ENCODE measurements at places on chromosomes 5 and 9.

DNA sequence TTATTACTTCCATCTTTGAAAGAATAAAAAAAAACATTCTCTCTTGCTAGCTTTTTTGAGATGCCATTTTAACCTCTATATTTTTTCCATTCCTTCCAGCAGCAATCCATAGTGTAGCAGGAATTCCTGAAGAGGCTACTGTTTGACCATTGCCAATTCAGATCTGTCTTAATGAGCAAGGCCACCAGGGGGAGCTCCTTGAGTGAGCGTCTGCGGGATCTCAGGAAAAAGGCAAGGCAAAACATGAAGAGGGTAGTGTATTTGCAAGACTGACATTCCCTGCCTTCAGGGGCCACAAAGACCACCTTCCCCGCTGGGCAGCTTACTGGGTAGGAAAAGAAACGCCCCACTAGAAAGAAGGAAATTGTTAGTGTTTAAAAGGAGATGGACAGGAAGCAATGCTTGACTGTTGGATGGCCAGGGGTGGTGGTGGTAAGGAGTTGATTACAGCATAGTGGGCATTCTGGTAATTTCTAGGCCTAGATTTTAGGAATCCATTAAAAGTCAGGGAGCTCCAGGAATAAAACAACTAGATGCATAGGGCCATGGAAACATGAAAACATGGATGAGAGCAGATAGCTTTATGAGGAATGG is 206.6 kb upstream of the HAPLN1 start:
- peak; percentile 17 for DNase-seq

DNA sequence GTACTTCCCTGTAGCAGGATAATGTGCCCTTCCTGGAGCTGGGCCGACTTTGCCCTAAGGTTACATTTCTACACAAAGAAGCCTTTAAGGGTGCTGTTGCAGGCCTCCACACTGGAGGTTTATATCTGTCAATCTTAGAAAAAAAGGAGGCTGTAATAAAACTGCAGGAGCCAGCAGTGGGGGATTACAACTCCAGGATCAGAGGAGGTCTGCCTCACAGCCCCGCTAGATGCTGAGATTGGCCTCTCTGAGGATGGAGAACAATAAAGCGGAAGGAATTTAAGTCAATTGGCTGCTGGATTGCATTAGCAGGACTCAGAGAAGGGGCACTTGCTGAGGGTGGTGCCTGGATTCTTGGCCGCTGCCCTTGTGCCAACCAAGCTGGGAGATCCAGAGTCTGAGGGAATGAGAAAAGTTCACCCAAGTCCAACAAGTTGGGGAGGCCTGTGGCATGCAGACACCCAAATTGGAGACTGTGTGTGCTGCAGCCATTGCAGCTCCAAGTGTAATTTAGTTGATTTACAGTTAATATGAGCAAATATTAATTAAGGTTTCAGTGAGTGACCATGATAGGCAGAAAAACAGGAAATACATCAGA is 99.0 kb upstream of the SSBP2 start:
- DNase-seq: no peak

GRCh38 chr5:147169901-147170300 is 64.9 kb upstream of the STK32A start:
- no peak for DNase-seq

- no peak for DNase-seq
Measured at GRCh38 chr5:6792376-6792775, 79.1 kb downstream of the TENT4A start.

DNA sequence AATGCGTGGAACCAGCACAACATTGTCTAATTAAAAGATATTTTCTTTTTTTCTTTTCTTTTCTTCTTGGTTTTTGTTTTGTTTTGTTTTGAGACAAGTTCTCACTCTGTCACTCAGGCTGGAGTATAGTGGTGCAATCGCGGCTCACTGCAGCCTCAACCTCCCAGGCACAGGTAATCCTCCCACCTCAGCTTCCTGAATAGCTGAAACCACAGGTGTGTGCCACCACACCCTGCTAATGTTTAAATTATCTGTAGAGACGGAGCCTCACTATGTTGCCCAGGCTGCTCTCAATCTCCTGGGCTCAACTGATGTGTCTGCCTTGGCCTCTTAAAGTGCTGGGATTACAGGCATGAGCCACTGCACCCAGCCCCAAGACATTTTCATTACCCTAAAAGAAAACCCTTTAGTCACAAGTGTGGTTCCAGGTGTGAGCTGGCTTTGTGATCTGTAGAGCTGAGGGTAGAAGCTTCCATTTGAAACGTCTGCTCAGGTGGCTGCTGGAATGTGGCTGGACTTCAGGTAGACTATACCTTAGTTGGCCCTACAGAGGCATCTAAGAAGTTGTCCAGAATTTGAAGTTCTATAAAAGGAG is 19.1 kb upstream of the NEK6 start:
- no peak for DNase-seq

- DNase-seq: no peak
Measured at GRCh38 chr5:88677943-88678769, 204.8 kb downstream of the MEF2C start.

- no peak for DNase-seq
Measured at GRCh38 chr5:998246-999031, 10.2 kb upstream of the NKD2 start.

DNA sequence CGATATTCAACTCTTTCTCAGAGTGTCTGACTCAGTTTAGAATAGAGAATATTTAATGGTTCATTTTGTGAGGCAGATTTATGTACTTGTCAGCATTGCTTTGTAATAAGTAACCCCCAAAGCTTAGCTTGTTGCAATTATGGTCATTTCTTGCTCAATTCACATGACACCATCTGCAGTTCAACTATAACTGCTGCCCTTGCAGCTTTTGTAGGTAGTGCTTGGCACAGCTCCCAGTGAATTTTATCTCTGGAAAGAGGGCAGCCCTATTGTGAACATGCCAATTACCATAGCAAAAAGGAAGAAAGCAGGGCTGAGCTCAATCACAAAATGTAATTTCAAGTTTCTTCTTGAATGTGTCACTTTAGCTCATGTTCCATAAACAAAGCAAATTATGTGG is 1587.7 kb upstream of the ACO1 start:
- no peak for DNase-seq

DNA sequence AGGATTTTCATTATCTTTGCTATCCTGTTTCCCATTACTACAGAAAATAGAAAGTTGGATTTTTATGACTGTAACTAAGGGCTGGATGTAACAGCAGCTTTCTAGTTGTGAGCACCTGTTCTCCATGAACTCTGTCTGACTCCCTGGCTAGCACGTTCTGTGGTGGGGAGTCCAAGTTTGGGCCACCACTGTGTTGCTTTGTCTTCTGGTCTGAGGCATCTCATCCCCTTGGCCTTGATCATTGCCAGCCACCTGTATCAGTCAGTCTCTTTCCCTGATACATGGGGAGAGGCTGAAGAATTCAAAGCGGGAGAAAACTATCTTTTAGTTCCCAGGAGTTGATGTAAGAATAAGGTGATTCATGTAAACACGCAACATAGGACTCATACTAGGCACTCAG is 33.4 kb downstream of the WDR70 start:
- DNase-seq: no peak

DNA sequence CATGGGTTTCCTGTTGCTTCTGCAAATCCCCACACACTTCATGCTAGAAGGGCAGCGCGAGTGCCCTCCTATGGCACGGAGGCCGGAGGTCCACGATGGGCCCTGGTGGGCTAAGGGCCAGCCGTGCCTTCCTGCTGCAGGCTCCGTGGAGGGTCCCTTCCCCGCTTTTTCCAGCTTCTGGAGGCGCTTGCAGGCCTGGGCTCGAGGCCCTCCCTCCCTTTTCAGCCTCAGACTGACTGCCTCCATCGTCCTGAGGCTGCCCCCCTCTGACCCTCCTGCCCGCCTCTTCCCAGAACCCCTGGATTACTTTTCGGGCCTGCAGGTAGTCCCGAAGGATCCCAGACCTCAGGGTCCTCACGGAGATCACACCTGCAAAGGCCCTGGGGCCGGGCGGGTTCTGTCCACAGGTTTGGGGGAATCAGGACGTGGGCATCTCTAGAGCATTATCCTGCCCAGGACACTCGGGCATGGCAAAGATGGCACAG is 3.2 kb upstream of the TERT start:
- DNase-seq: no peak

GRCh38 chr5:14066326-14066725 is 76.8 kb upstream of the TRIO start:
- no peak for DNase-seq

DNA sequence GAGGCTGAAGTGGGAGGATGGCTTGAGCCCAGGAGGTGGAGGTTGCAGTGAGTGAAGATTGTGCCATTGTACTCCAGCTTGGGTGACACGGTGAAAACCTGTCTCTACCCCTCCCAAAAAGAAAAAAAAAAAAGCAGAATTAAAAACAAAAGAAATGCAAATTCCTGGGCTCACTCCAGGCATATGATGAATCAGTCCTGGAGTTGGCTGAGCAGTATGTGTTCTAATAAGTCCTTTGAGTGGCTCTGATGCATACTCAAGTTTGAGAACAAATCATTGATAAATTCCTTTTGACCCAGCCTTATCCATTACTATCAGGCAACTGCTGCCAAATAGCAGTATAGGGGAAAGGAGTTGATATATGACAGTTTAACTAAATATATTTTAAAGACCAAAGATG is 28.3 kb downstream of the UHRF2 start:
- DNase-seq: no peak

GRCh38 chr5:67303356-67303755 is 106.8 kb upstream of the CD180 start:
- DNase-seq: no peak

- DNase-seq: no peak
Measured at GRCh38 chr5:125202871-125203438, 456.5 kb upstream of the ZNF608 start.

GRCh38 chr9:76761448-76761847 is 2.8 kb upstream of the PCA3 start:
- no peak for DNase-seq

- no peak for DNase-seq
Measured at GRCh38 chr9:69097923-69098593, 62.5 kb downstream of the FXN start.

- no peak for DNase-seq
Measured at GRCh38 chr5:113281194-113281593, 153.6 kb downstream of the TSSK1B start.

- DNase-seq: no peak
Measured at GRCh38 chr5:36651761-36652685, 45.6 kb downstream of the SLC1A3 start.

DNA sequence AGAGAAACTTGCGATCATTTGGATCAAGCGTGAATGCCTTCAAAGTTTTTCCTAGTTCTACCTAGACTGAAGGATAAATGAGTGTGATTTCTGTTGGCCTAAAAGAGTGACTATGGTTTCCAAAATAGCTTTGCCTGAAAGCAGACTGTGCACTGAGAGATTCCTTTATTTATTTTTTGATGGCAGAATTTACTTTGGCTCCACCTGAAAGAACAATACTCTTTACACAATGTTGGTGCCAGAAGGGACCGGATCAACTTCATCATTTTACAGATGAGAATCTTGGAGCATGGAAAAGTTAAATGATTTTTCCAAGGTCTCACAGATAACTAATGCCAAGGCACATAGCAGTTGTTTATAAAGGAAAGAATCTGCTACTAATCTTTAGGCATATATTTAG is 199.6 kb downstream of the KCTD16 start:
- DNase-seq: no peak

DNA sequence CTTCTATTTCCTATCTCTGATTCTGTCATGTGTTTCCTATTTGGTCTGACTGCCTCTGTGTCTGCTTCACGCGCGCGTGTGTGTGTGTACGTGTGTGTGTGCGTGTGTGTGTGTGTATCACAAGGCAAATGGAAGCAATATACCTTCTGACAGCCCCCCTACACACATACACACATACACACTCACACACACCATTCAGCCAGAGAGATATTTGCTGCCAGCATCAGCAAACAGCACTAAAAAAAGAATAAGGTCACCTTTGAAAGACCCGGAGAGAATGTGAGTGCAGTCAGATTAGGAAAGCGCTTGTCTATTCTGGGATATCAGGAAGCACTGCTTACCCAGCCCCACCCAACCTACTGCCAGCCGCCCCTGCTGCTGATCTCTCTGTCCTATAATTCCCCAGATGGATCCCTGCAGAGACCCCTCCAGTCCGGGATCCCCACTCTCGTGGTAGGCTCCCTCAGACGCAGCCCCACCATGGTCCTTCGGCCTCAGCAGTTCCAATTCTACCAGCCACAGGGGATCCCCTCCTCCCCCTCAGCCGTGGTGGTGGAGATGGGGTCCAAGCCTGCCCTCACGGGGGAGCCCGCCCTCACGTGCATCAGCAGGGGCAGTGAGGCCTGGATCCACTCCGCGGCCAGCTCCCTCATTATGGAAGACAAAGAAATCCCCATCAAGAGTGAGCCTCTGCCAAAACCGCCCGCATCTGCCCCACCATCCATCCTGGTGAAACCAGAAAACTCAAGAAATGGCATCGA is 45.7 kb downstream of the PLAC8L1 start:
- DNase-seq: no peak
